ENCODE measurements at places on chromosomes 6 and 20.

DNA sequence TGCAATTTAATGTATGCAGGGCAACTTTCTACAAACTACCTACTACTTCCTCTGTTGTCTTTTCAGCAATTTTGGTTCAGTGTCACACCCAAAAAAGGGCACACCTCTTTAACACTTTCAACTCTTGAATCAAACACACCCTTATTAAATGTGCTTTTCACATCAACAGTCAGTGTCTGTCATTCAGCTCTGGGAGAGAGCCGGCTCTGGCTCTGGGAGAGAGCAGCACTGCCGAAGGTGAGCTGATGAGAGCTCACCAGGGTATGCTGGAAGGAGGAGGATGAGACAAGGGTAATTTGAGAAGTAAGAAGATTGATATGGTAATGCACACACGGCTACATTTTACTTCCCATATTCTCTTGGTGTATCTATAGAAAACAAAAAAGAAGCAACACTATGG lies 134.3 kb downstream of the RTN4IP1 start:
- DNase-seq = no peak

DNA sequence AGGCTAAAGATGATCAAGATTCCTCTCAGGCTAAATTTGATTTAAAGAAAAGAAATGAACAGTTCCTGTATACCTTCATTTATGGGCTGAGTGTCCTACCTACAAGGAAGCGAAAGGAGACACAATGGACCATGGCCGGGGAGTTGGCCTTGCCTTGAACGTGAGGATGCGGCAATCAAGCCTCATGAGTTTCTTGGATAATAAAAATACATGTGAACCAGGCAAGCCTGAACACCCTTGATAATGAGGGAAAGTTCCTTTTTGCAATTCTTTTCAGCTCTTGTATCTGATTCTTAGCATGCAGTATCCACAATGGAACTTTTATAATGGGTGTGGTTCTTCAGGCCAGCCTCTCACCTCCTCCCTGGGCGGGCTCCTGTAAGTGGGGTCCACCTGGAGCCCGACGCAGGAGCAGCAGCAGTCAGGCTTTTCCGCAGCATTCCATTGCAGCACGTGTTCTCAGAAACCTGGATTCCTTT lies 83.8 kb downstream of the RNASET2 start:
- DNase-seq = no peak

DNA sequence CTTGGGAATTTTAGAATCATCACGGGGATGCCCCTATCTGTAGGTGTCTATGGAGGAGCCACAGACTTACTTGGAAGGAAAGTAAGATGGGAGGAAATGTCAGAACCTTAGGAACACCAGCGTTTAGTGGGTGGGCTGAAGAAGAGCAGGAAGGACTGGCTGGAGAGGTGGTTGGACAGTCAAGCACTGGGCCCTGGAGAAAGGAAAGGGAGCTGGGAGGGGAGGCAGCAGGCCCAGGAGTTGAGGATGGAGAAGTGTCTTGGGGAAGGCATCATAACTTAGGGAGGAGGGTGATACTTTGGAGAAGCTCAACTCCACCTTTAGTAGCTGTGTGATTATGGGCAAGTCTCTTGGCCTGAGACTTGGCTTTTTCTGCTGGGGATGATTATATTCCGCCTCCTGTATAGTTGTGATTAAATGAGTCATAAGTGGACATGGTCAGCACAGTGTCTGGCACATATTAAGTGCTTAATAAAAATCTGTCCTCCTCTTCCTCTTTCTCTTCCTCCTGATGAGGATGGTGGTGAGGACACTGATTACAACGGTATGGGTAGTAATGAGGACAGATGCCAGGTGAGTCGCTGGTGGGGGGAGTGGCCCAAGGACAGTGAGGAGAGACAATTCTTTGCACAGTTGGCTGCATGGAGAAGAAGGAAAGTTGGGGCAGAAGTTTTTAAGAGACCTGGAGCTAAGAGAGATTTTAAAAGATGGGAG lies 125.7 kb downstream of the TOX2 start:
- DNase-seq = no peak

DNA sequence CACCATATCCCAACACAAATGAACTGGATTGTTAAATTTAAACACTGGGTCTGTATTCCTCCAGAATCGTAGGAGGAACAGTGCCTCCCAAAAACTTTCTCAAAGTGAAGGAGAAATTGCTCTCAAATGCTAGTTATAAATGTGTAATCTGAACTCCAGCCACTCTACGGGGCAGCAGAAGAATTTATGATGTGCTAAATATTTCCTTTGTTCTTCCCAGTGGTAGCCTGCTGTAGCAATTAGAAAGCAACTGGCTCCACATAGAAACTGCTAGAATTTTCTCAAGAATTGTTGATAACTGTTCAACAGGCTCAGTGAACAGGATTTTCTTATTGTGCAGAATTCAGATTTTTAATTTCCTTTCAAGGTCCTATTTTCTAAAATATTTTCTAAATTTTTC lies 49.8 kb upstream of the EYA4 start:
- no peak for DNase-seq

DNA sequence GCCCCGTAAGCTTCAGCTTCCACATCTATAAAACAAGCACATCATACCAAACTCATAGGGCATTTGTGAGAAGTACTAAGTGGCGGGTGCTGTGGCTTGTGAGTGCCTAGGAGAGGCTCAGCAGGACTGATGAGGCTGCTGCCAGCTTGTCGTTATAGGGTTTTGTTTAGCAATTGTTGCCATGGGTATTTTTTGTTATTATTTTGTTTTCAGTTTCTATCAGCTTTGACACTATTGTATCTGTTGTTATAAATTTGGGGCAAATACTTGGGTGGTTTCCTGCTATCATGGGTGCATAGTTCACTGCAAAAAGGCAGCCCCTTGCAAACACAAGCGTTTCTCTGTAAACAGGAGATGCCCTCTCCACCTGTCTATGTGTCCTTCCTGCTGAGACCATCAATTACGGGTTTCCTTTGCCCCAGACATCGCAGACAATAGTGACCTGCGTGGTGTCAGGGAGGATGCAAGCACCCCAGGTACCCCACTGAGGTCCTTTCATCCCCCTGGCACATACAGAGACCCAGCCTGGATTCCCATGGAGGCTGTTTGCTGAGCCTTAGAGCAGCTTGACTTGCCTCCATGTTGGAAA lies 3.1 kb upstream of the CCDC167 start:
- DNase-seq = peak; percentile 15

GRCh38 chr6:4412488-4412887 lies 277.1 kb upstream of the ECI2 start:
- no peak for DNase-seq

- no peak for DNase-seq
Observed at GRCh38 chr6:157853018-157853805, 30.2 kb downstream of the SNX9 start.

DNA sequence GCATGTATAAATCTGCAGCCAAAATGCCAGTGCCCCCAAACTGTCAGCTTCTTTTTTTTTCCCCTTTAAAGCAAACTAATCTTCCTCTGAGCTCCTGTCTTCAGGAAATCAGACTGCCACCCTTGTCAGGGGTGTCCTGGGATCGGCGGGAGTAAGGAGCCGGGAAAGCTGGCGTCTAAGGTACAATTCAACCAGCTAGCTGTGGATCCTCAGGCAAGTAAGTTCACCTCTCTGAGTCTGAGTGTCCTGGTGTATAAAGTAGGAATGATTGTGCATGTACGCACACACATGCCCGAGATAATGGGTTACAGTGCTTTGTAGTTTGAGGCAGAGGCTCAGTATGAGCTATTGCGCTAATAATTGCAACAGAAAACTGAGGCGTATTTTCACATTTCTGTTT lies 98.3 kb downstream of the ANKRD60 start:
- no peak for DNase-seq

- DNase-seq = no peak
Observed at GRCh38 chr20:24007073-24007595, 18.6 kb upstream of the GGTLC1 start.

- DNase-seq = no peak
Observed at GRCh38 chr6:134551245-134551960, 233.5 kb upstream of the SGK1 start.

DNA sequence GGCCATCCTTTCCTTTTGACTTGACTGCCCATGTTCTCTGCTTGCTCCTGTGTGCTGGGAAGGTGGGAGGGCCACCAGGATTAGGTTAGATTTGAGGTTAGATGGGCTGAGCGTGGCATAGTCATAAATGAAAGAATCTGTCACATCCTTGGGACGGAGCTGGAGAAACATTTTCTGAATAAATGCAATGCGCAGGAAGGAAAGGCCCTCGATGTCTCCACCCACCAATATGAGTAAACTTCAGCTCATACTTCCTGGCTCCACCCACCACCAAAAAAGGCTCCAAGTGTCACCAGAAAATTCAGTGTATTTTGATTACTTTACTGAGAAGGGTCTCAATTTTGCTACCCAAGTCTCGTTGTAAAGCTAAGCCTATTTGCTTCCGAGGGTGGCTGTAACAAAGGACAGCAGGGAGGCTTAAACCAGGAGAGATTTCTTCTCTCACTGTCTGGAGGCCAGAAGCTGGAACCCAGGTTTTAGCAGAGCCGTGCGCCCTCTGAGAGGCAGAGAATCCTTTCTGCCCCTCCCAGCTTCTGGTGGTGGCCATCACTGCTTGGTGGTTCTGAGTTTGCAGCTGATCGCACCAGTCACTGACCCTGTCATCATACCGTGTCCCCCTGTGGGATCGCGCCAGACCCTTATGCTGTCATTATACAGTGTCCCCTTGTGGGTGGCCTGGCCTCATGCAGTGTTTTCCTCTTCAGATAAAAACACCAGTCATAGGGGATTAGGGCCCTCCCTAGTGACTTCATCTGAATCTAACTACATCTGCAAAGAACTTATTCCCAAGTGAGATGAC lies 137.8 kb downstream of the TTLL2 start:
- no peak for DNase-seq

GRCh38 chr6:142421285-142422117 lies 119.7 kb downstream of the ADGRG6 start:
- no peak for DNase-seq

- no peak for DNase-seq
Observed at GRCh38 chr6:32972353-32973143, 4.2 kb downstream of the BRD2 start.
